ENCODE measurements at places on chromosomes 6 and 20.

DNA sequence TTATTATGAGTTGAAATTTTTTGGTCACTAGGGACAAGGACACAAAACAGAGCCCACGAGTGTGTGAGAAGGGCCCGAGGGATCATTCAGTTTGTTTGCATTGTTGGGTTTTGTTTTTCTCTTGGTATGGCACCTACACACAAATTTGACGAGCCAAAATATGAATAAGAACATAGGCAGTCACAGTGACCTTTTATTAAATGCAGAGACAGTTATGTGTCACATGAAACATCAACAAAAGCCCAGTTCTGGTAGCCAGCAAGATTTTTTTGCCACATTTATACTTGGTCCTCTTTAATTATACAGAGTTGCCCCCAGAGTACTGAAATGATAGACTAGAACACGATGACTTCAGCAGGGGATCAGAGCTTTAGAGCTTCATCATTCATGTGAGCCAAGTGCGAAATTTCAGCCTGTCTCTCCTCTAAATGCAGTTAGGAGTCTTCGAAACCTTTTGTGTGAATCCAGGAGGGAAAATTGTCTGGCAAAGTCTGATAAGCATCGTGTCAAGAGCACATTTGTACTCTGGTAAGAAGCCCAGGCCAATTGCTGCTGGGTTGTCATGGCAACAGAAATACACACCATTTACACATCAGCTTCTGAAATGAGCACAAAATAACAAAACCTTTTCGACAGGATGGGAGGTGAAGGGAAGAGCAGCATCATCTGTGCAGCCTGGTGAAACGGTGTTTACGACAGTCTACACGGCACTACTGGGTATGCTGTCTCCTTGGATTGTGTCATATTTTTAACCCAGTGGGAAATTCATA, 79.2 kb upstream of the RIPOR2 start:
- DNase-seq, result peak; percentile 65

- DNase-seq, result peak; percentile 20
These were observed 149.0 kb downstream of the MYB start for GRCh38 chr6:135329851-135330803.

- DNase-seq, result peak; percentile 61
These were observed at the start of gene AKAP12 for GRCh38 chr6:151239603-151240035. Gene AKAP12 (plus strand): TSS chr6:151239967. CDS start chr6:151240563, 596 bp downstream.

GRCh38 chr6:21084656-21085055, 508.9 kb upstream of the SOX4 start:
- peak; percentile 80 for DNase-seq

GRCh38 chr6:56380476-56380875, 133.1 kb upstream of the COL21A1 start:
- no peak for DNase-seq

DNA sequence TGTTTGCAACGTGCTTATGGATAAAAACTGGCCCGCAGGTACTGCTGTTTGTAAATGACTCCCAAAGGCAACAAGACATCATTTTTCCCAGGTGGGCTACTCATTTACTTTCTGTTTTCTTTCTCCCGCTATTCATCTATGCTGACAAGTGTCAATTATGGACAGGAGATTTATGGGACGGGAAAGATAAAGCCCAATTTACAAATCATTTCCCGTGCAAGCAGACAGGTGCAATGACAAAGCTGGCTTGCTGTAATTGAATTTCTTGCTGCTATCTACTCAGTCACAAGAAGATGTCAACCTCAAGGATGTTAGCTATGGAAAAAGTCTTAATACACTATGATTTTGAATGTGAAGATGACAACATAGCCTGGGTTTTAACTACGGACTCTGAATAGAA, 125.5 kb downstream of the EPHA7 start:
- no peak for DNase-seq

DNA sequence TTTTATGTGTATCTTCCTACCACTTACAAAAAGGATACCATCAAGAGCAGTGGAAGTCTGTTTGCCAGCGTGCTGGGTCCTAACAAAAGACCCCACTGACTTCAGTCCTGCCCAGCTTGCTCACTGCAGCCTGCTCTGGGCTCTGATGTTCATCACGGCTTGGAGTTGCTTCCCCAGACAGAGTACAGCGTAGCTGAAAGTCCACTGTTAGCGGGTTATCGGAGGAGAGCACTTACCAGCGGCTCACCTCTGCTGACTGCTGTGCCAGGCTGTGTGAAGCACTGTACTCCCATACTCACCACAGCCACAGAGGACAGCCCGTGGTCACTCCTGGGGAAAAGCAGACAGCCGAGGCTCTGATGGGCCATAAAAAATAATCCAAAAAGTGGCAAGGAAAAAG, 40.2 kb downstream of the CTCFL start:
- DNase-seq, result no peak

DNA sequence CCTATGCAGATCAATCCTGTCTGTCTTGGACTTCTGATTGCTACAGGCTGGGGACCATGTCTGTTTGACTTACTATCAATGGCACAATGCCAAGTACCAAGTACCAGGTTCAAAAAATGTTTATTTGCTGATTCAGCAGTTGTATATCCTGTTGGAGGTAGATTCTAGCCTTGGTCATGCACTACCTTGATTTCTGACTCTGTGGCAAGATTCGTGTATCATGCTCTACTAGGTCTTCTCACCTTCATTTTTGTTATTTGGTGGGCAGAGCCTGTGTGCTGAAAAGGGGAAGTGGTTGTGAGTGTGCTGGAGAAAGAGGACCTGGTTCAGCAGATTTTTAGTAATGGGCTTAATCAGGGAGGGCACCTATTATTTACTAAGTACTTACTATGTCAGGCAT, 192.4 kb upstream of the MYLIP start:
- DNase-seq, result no peak

GRCh38 chr20:47464380-47465101, 37.1 kb upstream of the NCOA3 start:
- peak; percentile 99 for DNase-seq

GRCh38 chr6:62037445-62037844, 248.6 kb downstream of the KHDRBS2 start:
- no peak for DNase-seq

DNA sequence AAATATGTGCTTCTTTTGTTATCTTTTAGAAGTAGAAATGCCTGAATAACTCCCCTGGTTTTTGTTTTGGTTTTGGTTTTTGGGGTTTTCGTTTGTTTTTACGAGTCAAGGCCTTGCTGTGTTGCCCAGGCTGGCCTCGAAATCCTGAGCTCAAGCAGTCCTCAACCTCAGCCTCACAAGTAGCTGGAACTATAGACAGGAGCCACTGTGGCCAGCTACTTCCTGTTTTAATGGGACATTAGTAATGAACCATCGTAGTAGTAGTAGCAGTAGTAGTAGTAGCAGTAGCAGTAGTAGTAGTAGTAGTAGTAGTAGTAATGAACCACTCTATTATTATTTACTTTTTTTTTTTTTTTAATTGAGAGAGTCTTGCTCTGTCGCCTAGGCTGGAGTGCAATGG, 66.0 kb downstream of the UBR2 start:
- no peak for DNase-seq

DNA sequence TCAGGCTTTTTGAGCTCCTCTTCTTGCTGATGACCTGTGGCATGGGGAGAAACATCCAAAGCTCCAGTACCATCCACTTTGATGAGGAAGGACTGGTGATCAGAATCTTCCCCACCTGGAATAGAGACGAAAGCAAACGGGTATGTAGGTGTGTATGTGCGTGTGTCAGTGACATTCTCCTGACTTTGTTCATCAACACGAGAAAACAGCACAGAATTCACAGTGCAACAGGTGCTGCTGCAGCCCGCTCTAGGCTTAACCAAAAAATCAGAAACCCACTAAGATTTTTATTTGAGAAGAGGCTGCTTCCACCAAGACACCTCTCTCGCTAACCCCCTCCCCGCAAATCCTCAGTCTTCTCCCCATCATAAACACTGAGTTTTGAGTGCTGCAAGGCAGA, 8.1 kb downstream of the BNIP5 start:
- DNase-seq, result no peak

DNA sequence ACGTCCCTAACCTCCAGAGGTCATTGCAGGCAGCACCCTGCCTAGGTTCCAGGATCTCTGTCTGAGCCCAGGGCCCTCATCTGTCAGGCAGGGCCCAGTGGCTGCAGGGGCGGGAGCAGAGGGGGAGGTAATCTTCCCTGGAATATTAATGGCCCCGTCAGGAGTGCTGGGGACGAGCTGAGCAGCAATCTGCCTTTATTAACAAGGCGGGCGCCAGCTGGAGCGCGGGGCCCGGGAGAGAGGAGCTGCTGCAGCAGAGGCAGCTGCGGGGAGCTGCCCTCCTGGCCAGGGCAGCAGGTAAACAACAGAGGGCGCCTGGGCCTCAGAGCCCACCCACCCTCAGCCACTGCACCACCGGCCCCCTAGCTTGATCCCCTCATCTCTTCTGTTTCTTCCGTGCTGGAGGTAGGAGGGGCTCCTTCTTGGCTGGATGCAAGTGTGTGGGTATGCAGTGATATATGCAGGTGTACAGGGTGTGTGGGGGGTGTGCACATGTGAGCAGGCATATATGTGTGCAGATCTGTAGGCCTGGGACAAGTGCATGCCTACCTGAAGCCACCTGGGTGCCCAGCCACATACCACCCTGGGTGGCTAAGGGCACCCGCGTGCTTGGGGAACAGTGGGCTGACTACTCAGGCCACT, 131.8 kb upstream of the MLN start:
- no peak for DNase-seq

- DNase-seq, result peak; percentile 56
These were observed 3.3 kb upstream of the STMND1 start for GRCh38 chr6:17098538-17098937.

- peak; percentile 34 for DNase-seq
These were observed 255.0 kb downstream of the NRN1 start for GRCh38 chr6:5751525-5752390.

DNA sequence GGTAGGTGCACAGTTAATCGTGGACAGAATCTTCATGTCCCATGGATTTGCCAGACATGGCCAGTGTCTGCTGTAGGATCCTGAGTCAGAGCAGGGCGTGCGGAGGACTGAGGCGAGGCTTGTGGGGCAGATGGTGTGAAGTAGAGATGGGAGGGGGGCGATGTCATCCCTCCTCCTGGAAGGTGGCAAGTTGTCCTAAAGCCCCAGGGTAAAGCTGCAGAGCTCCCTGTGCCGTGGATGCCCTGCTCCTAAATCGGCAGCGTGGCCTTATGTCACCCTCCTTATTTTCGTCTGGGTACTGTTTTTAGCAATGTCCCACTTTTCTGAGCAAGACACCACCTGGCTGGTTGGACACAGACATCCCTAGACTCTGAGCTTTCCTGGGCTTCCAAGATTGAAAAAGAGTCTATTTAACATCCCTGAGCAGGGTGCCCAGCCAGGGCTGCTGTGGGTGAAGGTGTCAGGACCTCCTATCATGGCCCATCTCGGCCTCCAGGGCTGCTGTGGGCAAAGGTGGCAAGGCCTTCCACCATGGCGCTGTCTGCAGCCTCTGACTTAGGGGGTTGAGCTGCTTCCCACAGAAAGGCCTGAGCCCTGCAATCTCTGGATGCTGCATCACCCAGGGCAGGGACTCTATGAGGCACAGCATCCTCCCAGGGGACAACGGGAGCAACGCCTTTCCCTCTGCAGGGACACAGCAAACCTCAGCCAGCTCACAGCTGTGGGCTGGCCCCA, 145.4 kb downstream of the TTLL2 start:
- DNase-seq, result no peak

DNA sequence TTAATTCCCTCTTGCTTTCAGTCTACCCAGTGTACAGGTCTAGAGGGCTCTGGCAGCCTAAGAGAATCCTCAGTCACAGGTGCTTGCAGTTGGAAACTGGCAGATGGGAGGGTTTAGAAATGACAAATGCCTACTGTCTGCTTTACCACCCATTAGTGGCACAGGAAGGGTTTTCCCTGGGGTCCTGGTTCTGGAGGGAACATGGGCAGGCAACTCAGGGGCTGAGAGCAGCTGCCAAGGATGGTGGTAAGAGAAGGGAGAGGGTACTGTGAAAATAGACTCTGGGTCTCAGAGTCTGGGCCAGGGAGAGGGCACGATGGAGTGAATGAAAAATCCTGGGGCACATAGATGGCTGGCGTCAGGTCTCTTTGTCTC, 103.5 kb downstream of the TCP11 start:
- DNase-seq, result no peak

DNA sequence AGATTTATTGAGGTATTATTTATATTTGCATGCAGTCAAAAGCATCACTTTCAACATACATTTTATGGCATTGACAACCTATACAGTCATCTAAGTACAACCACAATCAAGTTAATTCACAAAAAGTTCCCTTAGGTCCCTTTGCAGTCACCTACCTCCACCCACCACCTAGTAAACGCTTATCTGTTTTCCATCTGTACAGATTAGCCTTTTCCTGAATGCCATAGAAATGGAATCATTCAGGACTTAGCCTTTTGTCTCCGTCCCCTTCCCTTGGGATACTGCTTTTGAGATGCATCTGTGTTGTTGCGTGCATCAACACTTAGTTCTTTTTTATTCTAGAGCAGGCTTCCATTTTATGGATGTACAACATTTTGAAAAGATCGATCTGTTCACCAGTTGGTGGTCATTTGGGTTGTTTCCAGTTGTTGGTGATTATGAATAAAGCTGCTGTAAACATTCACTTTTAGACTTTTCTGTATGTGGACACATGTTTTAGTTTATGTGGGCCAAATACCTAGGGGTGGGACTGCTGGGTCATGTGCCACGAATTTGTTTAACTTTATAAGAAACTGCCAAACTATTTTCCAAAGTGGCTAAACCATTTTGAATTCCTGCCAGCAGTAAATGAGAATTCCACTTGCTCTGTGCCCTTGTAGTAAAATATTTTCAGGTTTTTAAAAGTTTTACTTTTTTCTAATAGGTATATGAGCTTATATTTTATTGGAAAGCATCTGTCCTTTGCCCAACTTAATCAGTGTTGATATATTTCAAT, 17.6 kb upstream of the IFNGR1 start:
- peak; percentile 14 for DNase-seq

DNA sequence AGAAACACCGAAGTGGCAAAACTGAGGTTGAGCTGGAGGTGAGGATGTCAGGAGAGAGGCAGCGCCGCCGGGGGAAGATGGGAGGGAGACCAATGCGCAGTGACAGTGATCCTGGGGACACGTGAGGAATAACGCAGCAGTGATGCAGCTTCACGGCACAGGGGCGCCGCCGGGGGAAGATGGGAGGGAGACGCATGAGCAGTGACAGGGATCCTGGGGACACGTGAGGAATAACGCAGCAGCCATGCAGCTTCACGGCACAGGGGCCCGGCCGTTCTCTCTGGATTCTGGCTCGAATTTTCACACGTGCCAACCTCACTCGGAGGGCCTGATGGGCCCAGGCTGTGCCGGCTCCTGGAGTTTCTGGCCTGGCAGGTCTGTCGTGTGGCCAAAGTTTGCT, 94.7 kb downstream of the SMOC2 start:
- DNase-seq, result no peak

- DNase-seq, result no peak
These were observed 33.6 kb downstream of the VGLL2 start for GRCh38 chr6:117298941-117299340.

All from fibroblast of upper back skin (primary cell).